ENCODE measurements at places on chromosomes 2 and 18.

DNA sequence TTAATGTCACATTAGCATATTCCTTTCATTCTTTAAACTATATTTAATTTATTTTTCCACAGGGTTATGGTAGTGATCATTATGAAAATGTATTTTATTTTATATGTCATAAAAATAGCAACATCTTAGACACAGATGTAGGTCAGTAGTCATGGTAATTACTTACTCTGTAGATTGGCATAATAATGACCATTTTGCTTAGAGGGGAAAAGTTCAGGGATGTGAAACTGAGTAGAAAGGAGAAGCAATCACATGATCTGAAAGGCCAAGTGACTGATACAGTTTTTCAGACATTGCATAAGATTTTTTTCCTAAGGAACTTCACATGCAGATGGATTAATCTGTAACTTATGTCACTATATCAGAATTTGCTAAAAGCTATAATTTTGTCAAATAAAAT lies 286.9 kb downstream of the CTNNA2 start:
- DNase-seq: no peak

- no peak for DNase-seq
Measured at GRCh38 chr2:28648147-28648546, 103.5 kb upstream of the PPP1CB start.

DNA sequence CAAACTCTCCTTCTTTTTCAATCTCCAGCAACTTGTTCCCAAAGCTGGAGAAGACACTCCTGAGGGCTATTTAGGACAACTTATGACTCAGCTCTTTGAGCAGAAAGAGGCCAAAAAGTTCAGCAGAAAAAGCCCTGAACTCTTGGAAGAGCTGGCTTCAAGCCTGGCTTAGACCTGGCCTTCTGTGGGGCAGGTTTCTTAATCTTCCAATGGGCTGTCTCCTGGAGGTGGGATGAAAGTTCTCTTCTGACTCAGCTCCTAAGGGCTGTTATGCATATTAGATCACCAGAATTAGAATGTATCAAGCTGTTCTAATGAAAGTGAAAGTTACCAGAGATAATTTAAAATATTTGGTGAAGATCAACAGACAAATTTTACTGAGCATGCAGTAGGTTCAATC lies 129.4 kb downstream of the RAD51AP2 start:
- DNase-seq: no peak

DNA sequence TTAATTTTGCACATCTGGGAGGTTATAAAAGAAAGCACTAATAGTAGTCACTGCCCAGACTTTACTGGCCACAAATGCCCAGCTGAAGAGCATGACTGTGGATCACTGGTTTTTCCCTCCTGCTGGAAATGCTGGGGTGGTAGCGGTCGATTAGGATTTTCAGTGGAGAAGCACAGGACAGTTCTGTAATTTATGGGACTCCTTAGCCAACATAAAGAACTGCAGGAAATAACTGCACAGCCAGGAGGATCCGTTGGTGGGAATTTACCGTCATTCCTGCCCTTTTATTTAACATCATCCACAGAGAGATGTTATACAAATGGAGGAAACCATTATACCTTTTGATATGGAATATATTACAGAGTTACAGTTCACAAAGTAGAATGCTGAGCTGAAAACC lies 61.5 kb downstream of the TNFRSF11A start:
- no peak for DNase-seq

DNA sequence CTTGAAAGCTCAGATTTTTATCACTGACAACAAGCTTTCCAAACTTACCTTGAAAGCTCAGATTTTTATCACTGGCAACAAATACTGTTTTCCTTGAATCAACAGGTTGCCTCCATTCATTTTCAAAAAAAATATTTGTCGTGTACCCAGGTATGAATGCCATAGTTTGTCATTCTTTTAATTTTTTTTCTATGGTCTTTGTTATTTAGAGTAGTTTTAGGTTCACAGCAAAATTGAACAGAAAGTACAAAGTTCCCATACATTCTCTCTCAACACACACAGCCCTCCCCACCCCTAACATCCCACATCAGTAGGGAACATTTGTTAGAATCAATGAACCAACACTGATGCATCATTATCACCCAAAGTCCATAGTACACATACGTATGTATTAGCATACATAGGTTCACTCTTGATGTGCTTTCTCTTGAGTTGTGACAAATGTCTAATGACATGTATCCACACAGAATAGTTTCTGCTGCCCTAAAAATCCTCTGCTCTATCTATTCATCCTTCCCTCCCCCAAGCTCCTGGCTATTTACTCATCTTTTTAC lies 25.9 kb downstream of the WDR33 start:
- DNase-seq: no peak

Measured in NCI-H2029 treated with DMSO at 0.1 percent for 48 hours (cell line).